Retinal pigment epithelial cell (primary cell): ENCODE measurements at places on chromosomes 13 and 19.

DNA sequence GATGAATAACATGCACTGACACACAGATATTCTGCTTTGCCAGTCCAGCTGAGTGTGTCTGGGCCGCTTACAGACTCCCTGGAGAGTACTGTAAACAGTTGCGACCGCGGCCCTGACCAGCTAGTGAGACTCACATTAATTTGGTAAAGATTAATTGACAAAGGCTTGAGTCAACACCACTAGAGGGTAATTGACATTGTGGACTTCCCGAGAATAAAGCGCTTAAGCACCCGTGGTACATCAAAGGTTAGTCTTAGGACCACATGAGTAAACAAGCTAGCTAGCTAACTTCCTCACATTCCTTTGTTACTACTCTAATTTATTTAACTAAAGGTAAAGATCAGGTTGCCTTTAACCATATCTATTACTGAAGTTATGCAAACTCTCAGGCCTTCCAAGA lies 624.4 kb upstream of the ARGLU1 start:
- DNase-seq: no peak

GRCh38 chr19:6828306-6828697 lies 55.8 kb downstream of the VAV1 start:
- DNase-seq: no peak

GRCh38 chr13:108120856-108121255 lies 94.5 kb downstream of the LIG4 start:
- no peak for DNase-seq

DNA sequence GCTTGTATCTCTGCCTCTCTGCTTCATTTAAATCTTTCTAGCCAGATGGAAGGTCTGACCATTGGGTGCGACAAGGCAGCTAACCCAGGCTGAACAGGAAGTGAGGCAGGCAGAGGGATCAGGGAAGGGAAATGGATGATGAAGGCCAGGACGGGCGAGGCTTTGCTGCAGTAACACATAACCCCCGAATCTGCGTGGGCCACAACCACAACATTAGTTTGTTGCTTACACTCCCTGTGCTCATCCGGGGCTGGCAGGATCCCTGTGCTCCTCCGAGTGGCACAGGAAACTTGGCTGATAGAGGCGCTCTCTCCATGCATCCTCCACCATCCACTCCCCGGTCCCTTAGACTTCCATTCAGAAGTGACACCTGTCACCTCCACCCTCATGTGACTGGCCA lies 1.1 kb upstream of the FLT3LG start:
- DNase-seq: no peak

DNA sequence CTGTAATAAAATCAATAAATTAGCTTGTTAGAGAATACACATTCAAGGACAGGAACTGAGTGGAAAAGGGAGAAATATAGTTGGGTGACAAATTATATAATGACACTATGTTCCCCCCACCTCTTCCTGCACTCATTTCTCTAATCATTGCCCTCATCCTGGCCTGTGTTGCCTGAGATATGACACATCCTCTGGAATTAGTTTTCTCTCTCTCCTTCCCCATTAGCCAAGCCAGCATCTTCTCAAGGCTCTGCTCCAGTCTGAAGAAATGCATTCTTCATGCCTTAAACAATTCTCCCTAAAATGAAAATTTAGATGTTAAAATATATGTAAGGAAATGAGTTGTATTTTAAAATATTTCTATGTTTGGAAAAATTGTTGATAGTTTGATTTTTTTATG lies 280.3 kb downstream of the POU4F1 start:
- no peak for DNase-seq

GRCh38 chr13:41458187-41458760 lies 924 bp downstream of the RGCC start:
- no peak for DNase-seq

DNA sequence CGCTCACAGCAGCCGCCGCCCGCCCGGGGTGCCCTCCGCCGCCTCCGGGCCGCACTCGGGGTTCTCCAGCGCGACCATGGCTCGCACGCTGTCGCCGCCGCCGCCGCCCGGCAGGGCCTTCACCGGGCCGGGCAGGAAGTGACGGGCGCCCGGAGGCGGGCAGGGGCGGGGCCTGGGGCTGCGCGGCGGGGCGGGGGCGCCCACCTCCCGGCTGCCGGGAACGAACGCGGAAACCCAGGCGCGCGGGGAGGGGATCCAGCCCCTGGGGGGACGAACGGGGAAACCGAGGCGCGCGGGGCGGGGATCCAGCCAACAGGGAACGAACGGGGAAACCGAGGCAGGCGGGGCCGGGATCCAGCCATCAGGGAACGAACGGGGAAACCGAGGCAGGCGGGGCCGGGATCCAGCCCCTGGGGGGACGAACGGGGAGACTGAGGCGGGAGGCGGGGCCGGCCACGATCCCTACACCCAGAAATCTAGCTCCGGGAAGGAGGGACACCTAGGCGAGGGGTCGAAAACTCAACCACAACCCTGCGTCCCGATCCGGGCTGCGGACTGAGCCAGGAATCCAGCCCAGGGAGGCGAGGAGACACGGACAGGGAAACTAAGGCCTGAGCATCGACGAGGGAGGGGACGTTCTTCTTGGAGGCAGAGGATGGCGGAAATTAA lies at the start of gene R3HDM4:
R3HDM4 (minus strand) TSS at position 140 of the 669 bp plus-strand sequence; CDS start at position 78, 62 bp downstream.
- no peak for DNase-seq

- no peak for DNase-seq
These were observed 61.2 kb downstream of the WASF3 start for GRCh38 chr13:26618726-26619125.

DNA sequence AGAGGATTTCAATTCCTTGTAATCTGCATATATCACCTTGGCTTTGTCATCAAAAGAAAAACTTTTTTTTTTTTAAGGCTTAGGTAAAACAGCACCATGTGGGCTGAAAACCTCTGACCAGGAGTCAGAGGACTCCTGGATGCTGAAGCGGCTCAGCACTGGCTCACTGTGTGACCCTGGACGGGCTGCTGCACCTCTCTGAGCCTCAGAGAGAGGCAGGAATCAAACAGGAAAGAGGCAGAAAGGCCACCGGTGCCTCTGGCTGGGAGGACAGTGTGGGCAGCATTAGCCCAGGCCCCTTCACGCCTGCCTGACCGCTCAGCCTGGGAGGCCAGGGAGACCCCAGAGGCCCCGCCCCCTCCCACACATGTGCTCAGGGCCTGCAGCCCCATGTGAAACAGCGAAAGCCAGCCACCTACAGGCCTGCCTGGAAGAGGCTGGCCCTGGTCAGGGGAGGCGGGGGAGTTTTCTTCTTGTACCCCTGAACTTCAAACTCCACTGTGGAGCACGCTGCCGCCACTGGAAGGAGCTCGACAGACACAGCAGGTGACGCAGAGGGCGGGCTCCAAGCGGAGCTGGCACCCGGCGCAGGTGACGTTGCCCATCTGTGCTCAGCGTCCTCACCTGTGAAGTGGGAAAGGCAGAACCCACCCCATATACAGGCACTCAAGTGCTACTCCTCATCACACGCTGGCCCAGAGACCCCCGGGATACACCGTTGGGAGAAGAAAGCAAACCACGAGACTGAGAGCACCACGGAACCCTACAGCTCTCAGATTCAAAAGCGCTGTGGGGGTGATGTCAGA lies 39.7 kb downstream of the MLLT1 start:
- no peak for DNase-seq

GRCh38 chr13:93375491-93375890 lies 148.9 kb downstream of the GPC6 start:
- no peak for DNase-seq

DNA sequence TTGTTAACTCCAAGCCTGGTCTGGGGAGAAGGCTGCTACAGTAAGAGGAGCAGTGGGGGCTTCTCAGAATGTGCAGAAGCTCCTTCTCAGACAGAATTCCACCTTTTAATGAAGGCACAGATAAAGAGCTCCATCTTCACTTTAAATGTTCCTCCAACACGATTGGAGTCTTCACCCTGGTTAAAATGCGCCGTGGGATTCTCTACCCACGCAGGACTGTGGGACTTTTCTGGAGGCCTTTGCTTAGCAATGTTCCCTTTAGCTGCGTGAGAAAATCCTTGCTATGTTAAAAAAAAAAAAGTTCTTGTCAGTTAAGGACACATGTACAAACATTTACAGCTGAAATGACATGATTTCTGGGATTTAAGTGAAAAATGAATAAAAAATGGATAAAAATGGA lies 546.3 kb downstream of the MYO16 start:
- no peak for DNase-seq

- no peak for DNase-seq
These were observed 21.2 kb downstream of the PPP5C start for GRCh38 chr19:46368116-46368515.

GRCh38 chr19:14248578-14249011 lies 42.6 kb upstream of the ADGRL1 start:
- DNase-seq: peak; percentile 25

DNA sequence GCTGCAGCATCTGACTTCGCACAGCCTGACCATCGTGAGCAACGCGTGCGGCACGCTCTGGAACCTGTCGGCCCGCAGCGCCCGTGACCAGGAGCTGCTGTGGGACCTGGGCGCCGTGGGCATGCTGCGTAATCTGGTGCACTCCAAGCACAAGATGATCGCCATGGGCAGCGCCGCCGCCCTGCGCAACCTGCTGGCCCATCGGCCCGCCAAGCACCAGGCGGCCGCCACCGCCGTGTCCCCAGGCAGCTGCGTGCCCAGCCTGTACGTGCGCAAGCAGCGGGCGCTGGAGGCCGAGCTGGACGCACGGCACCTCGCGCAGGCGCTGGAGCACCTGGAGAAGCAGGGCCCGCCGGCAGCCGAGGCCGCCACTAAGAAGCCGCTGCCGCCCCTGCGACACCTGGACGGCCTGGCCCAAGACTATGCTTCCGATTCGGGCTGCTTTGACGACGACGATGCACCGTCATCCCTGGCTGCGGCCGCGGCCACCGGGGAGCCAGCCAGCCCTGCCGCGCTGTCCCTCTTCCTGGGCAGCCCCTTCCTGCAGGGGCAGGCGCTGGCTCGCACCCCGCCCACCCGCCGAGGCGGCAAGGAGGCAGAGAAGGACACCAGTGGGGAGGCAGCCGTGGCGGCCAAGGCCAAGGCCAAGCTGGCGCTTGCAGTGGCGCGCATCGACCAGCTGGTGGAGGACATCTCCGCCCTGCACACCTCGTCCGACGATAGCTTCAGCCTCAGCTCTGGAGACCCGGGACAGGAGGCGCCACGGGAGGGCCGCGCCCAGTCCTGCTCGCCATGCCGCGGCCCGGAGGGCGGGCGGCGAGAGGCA lies 13.6 kb downstream of the C19orf25 start:
- no peak for DNase-seq

DNA sequence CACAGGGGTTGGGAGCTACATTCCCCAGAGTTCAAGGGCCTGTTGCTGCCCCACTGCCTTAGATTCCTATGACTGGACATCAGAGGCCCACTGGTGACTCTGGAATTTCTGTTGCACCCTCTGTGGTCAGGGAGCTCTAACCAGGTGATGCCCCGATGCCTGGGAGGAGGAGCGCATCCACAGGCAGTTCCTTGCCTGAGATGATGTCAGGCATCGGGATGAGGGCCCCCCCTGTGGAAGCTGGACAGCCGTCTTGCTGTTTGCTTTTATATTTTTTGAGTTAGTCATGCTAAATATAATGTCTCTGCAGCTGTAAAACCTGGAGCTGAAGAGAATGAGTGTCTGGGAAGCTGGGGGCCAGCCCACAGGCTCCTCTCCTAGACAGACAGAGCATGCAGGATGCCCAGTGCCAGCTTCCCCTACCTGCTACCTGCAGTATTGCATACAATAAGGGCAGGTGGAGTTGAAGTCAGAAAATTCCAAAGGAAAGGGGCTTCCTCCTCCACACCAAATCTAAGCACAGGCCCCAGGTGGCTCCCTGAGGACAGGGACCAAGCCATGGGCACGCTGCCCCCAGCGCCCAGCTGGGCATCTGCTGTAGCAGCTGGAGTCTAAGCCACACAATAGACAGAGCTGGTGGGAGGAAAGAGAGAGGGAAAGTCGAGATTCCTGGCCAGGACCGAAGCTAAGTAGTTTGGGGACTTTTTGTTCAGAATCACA lies 16.2 kb downstream of the COL4A2 start:
- DNase-seq: no peak

DNA sequence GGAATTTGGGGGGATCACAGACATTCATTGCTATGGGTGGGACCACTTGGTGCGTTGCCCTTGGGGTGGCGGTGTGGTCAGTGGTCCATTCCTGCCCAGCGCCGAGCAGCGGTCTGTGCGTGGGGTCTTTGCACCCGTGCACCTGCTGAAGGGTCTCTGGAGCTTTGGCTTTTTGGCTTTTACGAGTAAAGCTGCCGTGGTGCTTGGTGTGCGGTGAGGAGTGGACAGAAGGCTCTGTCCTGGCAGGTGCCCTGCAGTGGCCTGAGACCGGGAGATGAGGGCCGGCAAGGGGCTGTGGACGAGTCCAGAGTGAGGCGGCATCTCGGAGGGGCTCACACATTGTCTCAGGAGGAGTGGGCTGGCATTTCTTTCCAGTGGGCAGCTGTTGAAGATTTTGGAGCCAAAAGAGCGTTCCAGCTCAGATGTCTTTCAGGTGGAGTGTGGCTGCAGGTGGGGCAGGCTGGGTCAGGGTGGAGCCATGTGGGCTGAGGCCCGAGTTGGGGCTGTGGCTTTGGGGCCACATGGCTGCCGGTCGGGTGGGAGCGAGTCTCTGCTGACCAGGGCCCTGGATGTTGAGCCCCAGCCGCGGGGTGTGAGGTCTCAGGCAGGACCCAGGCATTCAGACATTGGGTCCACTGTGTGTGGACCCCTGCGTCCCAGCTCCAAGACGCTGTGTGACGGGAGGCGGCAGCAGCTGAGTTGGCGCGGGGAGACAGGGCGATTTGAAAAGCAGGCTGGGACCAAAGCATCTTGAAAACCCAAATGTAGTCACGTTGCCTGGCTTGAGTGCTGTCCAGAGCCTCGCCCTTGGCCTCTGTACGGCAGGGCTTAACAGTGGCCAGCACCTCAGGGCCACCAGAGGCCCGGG lies 11.7 kb downstream of the GNA11 start:
- DNase-seq: no peak

DNA sequence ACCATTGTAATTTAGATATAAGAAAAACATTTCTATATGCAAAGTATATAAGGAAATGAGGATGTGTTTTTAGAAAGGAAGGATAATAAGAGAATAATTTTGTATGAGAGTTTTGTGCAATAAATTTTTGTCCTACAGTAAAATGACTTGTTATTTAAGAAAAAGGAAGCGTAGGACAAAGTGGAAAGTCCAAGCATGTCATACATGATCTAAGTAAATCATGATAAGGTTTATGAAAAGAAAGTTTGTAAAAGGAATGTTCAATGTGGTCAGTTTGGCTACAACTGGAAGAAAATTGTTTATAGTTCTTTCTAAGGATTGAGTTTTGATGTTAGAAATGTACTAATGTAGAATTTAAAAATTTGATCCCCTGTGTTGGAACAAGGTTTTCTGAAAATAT lies 222.3 kb downstream of the KATNAL1 start:
- DNase-seq: no peak

DNA sequence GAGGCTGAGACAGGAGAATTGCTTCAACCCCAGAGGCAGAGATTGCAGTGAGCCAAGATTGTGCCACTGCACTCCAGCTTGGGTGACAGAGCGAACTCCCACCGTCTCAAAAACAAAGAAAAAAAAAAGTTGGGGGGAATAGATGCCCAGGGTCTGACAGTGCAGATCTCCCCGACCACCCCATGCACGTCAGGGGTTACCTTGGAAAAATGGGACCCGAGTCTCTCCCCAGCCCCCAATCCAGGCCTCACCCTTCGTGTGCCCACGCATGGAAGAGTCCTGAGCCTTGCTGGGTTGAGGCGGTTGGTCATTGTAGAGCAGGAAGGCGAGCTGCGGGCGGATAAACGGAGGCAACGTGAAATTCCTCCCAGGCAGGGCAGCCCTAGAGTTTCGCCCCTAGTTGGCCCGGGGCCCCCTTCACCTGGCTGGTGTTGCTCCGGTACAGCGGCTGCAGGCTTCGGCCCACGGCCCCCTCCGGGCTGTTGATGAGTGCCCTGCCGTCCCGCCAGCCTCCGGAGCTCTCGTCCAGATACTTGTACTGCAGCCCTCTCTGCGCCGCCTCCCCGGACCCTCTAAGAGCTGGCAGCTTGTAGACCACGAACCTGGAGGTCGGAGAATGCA lies 588 bp downstream of the DNASE2 start:
- DNase-seq: no peak
